H7 (cell line): ENCODE measurements at places on chromosomes 13 and 19.

DNA sequence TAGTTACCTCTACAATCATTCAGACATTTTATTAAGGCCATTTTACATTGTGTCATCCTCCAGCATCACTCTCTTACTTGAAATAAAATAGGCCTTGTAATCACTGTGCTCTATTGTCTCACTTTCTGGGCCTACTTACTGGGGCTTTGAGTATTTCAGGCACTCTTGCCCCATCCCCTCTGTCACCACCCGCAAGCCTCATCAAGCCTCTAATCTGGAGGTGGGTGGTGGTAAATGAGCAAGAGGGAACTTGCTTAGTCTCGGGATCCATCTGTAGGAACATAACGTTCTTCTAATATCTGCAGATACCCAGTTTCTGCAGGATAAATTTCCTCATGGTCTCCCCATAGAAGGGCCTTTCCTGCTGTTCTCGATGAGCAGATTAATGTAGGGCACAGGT lies 19.4 kb upstream of the GPR18 start:
- no peak for DNase-seq

DNA sequence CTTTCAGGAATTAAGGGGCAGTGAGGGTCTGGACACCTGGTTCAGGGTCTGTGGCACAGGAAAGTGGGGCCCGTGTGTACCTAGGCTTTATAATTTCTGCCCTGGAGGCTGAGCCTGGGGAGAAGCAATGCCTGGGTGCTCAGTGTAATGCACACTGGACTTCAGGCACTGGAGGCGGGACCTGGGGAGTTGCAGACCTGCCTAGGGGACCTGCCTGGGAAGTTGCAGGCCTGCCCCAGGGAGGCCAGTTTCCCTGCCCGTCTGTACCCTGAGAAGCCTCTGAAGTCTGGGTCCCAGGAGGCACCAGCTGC lies 2.5 kb upstream of the TMEM59L start:
- DNase-seq, result peak; percentile 75

- DNase-seq, result no peak
These were observed 11.1 kb upstream of the TDRD12 start for GRCh38 chr19:32708457-32708856.

DNA sequence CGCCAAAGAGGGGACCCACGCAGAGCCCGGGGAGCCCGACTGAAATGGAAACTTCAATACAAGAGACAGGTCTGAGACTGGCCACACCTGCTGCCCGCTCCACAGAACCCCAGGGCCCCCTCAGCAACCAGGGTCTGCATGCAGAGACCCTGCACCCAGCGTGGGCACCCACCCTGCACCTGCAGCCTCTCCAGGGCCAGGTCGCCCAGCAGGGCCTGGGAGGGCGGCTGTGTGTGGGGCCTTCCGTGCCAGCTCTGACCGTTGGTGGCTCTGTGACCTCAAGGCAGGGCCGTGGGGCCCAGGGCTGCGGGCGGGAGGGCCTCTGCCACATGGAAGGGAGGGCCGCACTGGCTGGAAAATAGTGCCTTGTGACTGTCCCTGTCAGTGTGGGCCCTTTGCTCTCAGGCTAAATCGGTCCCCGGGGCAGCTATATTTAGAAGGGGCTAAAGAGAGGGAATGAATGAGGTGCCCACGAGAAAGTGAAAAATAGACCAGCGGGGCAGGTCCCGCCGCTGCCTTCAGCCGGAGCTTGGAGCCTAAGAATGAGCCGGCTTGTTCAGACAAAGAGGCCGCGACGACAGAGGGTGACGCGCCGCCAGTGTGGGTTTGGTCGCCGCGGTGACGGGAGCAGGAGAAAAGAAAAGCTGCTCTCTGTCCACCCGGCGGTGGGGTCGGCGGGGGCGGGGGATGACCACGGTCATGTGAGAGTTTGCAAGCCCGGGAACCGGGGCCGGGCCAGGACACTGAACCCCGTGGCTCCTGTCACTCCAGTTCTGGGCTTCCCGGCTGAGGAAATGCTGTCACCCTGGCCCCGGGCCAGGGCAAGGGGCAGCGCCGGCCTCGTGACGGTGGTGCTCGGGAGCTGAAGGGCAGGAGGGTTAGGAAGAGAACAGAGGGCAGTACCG lies 70.5 kb downstream of the GADD45B start:
- peak; percentile 77 for DNase-seq

DNA sequence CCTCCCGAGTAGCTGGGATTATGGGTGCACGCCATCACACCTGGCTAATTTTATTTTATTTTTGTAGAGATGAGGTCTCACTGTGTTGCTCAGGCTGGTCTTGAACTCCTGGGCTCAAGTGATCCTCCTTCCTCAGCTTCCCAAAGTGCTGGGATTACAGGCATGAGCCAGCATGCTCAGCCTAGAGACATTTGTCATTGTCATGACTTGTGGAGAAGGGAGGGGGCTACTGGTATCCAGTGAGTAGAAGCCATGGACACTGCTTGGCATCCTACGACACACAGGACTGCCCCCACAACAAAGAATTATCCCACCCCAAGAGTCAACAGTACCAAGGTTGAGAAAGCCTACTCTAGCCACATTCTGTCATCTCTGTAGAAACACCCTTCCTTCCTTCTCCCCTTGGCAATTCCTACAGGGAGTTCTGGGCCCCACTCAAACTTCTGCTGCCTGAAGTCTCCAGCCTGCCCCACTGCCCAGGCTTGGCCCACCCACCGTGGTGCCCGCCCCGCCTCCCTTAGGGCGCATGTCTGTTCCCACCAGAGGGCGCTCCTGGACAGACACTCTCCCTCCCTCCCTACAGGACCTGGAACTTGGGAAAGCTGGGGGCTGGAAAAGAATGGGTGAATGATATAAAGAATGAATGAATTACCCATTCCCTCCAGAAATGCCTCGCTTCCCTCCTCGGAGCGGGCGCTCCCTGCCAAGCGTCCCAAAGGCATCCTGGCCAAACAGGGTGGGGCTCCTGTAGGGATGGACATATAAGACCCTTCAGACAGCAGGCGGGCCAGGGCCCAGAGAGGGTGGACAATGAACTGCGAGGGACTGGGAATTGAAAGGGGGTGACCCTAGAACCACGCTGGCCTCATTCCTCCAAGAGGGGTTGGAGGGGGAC lies 5.5 kb upstream of the EMP3 start:
- peak; percentile 93 for DNase-seq

- DNase-seq, result peak; percentile 63
These were observed 4.2 kb downstream of the PDX1 start for GRCh38 chr13:27923794-27924528.

- DNase-seq, result no peak
These were observed 906 bp downstream of the FXYD5 start for GRCh38 chr19:35155441-35155840.

GRCh38 chr19:1981253-1981652 lies 34.3 kb downstream of the BTBD2 start:
- no peak for DNase-seq

DNA sequence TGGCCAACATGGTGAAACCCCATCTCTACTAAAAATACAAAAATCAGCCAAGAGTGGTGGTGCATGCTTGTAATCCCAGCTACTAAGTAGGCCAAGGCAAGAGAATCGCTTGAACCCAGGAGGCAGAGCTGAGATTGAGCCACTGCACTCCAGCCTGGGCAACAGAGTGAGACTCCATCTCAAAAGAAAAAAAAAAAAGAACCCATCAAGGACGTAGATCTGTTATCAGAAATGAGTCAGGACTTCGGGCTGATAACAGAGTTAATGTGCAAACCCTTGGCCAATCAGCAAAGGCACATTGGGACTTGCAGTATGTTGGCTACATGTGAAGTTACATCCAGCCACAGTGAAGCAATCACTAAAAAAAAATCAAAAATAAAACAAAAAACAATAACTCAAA lies 4.8 kb upstream of the LGALS7B start:
- DNase-seq, result no peak

DNA sequence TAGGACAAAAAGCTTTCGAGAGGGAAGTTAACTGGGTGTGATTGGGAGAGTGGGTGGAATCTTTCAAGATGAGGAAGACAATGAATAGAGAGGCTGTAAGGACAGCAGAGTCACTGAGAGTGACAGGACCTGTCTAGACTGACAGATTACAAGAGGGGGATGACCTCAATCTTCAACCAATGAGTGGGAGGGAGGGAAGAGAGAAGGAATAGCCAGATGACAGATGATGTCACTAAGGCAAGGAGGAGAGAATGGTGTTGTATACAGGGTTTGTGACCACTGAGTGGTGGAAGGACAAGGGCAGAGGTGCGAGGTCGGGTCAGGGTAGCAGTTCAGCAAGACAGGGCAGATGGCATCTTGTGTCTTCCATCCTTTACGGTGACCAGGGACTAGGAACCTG lies 5.8 kb upstream of the ILF3 start:
- no peak for DNase-seq

DNA sequence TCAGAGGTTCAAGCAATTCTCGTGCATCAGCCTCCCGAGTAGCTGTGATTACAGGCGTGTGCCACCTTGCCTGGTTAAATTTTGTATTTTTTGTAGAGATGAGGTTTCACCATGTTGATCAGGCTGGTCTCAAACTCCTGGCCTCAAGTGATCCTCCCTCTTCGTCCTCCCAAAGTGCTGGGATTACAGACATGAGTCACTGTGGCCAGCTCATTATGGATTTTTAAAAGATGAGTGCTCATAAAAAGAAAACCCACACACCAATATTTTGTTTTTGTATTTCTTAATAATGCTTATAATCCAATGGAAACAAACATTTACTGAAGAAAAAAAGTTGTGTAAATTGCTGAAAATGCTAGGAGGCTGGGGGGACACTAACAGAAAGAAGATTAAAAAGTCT lies 5.0 kb upstream of the MICU2 start:
- no peak for DNase-seq

GRCh38 chr19:29662278-29662603 lies 3.0 kb upstream of the PLEKHF1 start:
- no peak for DNase-seq

DNA sequence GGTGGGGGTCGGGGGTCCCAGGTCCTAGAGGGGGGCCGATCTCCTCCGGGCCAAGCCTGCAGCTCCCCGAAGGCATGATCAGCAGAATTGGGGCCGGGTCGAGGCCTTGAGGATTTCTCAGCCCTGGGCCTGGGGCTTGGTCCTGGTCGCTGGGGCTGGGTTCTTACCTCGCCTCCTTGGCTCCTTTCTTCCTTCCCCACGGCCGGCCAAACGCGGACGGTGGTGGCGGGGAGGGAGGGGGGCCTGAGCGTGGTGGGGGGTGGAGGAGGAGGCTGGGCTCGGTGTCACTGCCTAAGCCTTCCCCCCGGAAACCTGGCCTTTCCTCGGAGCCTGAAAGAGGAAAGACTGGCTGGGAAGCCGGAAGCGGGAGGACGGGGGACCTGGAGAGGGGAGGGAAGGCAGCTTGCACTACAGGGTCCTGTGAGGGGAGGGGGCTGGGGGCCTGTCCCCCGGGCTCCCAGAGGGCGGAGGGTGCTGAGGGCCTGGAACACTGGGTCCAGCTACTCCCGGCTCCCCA lies at the start of gene ZNF579:
TSS of gene ZNF579 (minus strand) at position 221 of the 517 bp plus-strand sequence. CDS start 1,209 bp downstream, outside the sequence.
- DNase-seq, result peak; percentile 94

GRCh38 chr13:52879950-52880741 lies 31.7 kb upstream of the PCDH8 start:
- peak; percentile 57 for DNase-seq

GRCh38 chr19:41175801-41176777 lies 16.9 kb upstream of the CYP2S1 start:
- DNase-seq, result peak; percentile 90

DNA sequence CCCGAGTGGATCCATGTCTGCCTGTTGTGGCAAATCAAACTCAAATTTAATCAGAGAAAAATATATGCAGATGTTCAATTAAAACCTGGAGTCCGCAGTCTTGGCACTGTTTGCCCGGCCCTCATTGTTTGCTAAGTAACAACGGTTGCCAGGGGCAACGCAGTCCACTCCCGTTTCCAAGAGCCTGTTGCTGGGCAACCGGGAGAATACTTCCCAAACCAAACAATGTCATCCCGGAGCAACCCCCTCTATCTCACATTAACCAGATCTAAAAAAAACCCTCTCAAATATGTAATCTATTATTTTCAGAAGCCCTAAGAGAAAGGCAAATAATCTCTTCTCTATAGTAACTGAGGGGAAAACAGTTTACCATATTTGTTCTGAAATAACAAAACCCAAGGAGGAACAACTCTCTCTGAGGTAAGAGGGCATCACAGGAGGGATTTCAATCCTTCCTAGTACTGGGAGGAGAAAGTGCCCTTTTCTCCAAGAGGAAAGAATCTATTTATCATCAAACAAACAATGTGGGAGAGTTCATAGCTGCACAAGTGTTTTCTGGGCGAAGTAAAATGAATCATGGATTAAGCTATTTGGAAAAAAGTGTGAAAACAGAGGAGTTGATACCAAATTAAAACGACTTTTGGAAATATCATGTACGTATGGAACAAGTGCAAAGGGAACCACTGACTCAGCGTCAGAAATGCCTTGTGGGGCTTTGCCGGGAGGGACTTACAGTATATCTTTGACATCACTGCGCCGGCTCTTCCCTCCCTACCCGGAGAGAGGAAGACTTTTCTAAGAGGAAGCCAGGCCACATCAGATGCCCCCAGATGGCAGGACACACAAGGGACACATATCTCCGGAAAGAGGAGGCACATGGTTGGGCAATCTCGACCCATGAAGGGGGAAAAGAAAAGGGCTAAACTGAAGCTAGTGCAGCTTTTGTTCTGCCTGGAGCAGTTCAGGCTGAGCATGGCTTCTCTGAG lies 43.3 kb downstream of the RFX2 start:
- peak; percentile 90 for DNase-seq

GRCh38 chr13:48038761-48039160 lies 1.2 kb downstream of the NUDT15 start:
- peak; percentile 48 for DNase-seq

DNA sequence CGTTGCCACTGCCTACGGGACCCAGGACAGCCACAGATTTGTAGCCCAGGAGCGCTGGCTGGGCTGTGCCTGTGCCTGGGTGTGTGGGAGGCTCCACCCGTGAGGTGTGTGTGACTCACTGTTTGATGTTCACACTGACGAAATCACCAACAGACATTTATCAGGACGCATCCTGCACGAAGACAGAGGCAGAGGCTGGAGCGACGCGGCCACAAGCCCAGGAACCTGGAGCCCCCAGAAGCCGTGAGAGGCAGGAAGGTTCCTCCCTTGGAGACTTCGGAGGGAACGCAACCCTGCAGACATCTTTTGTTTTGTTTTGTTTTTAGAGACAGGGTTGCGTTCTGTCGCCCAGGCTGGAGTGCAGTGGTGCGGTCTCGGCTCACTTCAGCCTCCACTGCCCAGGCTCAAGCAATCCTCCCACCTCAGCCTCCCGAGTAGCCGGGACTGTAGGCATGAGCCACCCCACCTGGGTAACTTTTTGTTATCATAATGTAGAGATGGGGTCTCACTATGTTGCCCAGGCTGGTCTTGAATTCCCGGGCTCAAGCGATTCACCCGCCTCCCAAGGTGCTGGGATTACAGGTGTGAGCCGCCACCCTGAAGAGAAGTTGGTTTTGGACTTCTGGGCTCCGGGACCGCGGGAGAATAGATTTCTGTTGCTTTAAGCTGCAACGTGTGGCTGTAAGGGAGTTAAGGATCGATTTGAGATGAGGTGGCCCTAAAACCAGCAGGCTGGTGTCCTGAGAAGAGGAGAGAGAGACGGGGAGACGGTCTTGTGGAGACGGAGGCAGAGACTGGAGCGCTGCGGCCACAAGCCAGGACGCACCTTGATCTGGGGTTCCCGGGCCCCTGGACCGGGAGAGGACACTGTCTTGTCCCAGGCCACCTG lies 24.9 kb upstream of the WDR18 start:
- DNase-seq, result no peak
